Activated CD8-positive, alpha-beta memory T cell treated with anti-CD3 and anti-CD28 coated beads for 1 hour (primary cell): ENCODE measurements at places on chromosomes 12 and 14.

GRCh38 chr14:36450550-36450949 lies 69.5 kb downstream of the NKX2-1 start:
- no peak for DNase-seq

- DNase-seq: no peak
These were observed 1.3 kb downstream of the ZNF839 start for GRCh38 chr14:102320671-102321455.

DNA sequence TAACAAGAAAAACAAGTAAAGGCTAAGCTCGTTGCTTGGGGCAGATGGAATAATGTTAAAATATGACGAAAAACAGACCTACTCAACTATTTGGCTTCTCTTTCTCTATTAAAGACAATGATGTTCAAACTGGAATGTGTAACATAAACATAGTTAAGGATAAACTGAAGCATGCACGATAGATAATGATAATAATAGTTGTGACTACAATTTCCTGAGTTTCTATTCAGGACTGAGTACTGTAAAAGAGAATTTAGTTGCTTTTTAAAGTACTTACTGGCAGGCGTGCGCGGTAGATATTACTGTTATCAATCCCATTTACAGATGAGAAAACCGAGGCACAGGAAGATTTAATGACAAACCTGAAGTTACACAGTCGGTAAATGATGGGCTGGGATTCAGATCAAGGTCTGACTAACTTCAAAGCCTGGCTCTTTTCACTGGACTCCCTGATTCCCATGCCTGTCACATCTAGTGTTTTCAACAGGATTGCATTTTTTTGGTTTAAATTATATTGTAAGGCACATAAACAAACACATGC lies 103.0 kb downstream of the CRADD start:
- DNase-seq: no peak

- DNase-seq: no peak
These were observed 677.7 kb downstream of the TMEM121 start for GRCh38 chr14:106204063-106204462.

DNA sequence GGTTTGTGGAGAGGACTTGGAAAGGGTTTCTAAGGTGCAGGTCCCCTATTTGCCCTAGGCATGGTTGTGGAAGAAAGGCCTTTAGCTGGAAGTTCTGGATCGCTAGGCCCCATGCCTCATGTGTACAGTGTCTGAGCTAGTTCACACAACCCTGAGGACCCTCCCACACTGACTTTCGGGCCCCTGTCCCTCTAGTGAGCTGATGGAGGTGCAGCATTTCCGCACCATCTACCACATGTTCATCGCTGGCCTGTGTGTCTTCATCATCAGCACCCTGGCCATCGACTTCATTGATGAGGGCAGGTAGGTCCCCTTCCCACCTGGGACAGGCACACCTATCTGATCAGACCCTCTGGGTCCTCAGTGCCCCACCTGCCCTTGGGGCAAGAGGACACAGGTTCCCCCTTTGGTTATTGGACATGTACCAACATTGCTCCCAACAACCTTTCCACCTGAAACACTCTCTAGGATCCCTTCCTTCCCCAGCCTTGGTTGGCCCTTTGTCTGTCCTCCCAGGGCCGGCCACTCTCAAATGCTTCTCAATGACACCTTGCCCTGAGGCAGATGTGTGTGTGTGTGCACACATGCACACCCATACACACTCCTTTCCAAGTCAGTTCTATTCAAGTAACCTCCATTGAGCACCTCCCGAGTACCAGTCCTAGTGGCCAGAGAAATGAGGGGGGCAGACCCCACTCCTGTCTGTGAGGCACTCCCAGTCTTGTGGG lies 2.6 kb downstream of the SOAT2 start:
- no peak for DNase-seq

DNA sequence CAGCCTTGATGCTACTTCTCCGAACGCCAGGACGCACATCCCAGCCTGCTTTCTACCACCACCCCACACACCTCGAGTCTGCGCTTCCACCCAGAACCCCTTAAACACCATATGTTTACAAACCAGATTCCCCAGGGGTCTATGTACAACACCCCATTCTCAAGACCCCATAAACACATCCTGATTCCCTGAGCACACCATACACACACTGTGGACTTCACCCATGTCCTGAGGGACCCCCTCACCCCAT lies 733 bp downstream of the TTC7B start:
- no peak for DNase-seq

DNA sequence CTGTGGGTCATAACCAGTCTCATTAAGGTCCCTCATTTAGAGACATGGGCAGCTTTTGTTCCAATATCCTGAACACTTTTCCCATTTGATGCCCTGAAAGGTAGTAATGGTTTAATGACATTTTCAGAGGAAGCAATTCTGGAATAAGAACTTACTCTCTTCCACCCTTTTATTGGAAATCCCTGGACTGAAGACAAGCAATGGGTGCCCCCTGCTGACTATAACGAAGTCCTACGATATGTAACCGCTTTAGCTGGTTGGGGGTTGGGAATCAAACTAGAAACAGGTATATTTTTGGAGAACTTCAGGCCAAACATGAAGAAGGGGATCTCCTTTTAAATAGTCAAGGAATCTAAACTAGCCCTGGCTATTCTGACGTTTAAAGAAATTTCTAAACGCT lies 20.5 kb downstream of the SARNP start:
- DNase-seq: no peak

DNA sequence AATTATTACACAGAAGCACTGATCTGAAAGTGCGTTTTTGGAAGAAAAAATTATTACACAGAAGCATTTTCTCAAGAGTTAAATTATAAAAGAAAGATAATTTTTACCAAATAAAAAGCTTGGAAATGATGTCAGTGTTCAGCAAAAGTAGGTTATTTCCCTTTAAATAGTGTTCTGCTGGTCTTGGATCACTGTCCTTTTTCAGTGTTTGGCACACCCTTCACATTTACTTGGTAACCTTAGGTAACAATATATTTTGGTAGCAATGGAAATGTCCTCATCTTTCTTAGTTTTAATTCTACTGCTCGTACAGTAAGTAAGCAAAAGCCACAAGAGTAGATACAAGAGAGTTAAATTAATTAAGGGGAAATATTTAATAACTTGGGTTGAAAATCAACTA lies 40.3 kb downstream of the FERMT2 start:
- DNase-seq: no peak

DNA sequence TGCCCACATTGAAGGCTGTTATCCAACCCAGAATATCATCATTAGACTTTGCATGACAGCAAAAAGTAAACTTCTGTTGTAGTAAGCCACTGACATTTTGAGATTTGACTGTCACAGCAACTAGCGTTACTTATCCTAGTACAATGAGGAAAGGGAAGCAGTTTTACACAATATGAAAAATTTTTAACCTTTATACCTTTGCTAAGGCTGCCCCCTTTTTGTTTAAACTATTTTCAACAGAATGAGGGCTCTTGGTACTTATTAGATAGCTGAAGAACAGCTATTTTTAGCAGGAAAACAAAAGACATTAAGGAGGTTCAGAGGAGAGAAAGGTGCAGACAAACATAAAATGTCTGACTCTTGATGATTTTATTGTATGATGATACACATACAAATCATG lies 23.4 kb upstream of the TMX1 start:
- no peak for DNase-seq

GRCh38 chr12:69023840-69024239 lies 90.9 kb upstream of the CPM start:
- DNase-seq: no peak

DNA sequence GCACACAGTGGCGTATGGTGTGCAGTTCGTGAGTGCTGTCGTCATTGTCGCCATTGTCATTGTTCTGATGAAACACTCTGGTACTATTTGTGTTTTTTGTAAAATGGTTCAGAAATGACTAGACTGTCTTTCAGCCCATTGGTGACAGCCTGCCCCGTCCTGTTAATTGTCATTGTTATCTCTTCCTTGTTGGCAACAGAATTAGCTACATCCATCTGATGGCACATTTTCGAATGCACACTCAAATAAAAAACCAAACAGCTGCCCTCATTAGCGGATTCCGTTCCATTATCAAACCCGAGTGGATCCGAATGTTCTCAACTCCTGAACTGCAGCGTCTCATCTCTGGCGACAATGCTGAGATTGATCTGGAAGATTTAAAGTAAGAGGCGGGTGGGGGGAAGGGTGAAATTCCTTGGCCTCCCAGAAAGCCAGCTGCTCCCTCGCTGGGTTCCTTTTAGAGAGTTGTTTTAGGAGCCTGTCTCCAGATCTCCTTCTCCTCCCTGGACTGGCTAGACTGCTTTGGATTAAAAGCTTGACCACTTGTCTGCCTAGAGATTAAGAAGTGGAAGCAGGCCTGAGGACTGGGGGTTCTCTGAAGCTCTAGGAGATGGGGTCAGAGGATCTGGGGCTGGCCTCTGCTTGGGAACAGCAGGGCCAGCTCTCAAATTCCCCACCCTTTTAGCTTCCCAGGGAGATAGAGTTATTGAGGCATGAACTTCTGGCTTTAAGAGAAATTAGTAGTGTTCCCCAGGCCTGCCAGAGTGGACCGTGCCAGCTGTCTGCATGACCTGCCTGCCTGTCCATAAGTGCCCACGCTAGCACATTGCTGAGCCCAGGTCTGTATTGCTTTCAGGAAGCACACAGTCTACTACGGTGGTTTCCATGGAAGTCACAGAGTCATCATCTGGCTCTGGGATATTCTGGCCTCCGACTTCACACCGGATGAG lies 43.3 kb downstream of the MMAB start:
- DNase-seq: no peak

- DNase-seq: no peak
These were observed 17.5 kb upstream of the AICDA start for GRCh38 chr12:8630131-8630530.

DNA sequence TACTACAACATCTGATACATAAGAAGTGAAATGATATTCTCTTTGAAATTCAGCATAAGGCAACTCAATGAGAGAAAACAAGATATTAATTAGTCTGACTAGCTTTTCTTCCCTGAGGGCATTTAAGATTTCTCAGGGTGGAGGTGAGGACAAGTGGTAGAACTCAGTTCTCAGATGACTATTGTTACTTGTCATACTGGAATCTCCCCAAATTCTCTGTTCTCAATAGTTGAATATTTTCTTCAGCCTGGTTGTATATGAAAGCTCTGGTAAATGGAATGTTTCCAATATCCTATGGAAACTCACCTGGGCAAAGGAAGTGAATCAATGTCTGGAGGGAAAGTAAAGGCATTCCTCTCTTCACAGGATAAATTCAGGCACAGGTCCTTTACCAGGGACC lies 18.2 kb upstream of the ITGA5 start:
- no peak for DNase-seq

DNA sequence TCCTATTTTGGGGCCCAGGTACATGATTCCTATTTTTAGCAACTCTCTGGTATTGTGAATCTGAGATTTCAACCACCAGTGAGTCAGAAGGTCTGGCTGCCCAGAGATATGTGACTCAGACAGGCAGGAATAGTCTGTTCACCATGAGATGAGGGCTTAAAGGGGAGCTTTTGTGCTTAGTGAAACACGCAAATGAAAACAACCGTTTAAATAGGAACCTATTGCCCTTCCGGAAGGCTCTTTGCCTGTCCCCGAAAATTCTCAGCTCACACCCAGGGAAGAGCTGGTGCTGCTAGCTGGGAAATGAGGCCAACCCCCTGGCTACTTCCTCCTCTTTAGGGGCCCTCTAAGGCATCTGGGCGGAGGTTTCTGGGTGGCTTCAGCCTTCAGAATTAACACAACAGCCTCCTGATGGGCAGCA lies 283.6 kb downstream of the CACNA1C start:
- no peak for DNase-seq

- no peak for DNase-seq
These were observed 1026.9 kb upstream of the FOXG1 start for GRCh38 chr14:27739657-27740156.

DNA sequence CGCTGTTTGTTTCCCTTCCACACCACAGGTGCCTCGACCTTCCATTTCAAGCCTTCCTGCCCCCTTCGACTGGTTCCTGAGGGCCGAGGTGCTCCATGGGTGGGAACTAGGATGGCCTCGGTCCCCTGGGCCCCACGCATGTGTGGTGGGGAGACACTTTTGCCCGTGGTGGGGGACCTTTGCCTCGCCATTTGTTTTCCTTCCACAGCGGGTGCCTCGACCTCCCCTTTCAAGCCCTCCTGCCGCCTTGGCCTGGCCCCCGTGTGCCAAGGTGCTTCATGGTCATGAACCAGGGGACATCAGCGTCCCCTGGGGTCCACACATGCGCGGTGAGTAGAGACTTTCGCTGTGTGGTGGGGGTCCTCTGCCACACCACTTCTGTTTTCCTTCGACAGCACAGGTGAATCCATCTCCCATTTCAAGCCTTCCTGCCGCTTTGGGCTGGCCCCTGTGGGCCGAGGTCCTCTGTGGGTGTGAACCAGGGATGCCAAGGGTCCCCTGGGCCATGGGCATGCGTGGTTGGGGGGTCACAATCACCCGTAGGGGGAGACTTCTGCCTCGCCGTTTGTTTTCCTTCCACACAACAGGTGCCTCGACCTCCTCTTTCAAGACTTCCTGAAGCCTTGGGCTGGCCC lies 364.4 kb downstream of the ALG10 start:
- no peak for DNase-seq

DNA sequence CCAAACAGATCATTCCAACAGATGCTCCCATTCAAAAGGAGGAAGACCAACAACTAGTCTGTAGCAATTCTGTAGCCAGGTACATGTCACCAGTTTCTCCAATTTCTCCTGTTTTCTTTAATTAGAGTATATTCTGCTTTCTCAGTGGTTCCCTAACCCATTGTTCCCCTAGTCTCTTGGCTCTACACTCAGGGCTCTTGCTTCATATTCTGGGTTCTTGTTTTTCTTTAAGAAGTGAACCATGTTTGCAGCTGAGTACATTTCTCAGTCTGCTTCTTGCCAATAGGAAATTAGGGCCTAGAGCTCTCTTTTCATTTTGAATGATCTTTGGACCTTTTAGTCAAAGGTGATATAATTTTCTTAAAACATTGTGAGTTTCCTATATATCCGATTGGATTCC lies 29.4 kb upstream of the STXBP6 start:
- no peak for DNase-seq

GRCh38 chr14:105126126-105126980 lies 42.2 kb downstream of the JAG2 start:
- DNase-seq: no peak

DNA sequence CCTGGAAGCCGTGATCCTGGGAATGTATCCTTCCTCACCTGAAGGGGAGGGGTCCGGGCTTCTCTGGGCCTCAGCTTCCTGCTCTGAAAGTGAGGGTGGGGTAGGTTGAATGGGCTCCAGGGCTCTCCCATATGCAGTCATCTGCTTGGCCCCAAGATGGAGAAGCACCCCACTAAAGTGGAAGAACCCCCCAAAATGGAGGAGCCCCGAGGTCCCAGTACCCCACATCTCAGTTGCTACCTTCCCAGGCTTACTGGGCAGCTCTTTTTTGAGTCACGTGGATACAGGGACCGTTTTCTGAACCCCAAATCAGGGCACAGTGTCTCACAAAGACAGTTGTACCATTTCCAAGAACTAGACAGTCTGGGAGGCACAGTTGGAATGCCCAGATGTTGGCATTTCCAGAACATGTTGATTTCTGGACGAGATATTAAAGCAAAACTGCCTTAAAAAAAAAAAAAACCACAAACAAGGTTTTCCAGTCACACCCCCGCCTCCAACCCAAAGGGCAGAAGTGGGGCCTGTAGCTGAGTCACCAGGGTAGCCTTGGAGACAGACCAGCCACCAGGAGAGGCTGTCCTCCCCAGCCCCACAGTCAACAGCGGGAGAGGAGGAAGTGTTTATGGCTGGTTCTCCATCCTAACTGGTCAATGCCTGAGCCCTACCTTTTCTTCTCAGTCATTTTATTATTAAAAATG lies 12.1 kb downstream of the VASH1 start:
- DNase-seq: no peak

- no peak for DNase-seq
These were observed 101.4 kb downstream of the TTC7B start for GRCh38 chr14:90714811-90715210.

GRCh38 chr12:21608196-21608595 lies 3.5 kb upstream of the GYS2 start:
- no peak for DNase-seq
